ENCODE measurements at places on chromosomes 11 and 22.

DNA sequence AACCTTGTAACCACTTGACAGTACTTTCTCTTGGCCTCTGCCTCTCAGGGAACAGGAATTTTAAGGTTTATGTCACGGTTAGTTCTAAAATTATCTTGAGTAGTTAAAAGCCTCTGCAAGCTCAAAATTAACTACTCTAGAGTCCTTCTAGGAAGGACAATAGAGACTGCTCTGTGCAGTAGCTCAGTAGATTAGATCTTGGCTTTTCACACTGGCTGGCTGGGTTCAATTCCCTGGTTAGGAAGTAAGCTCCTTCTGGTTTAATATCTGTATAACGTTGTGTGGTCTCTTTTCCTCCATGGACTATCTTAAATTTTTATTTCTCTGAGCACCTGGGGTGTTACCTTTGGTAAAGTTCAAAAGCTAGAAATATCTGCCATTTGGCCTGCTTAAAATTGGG is 109.2 kb downstream of the AASDHPPT start:
- DNase-seq = no peak

DNA sequence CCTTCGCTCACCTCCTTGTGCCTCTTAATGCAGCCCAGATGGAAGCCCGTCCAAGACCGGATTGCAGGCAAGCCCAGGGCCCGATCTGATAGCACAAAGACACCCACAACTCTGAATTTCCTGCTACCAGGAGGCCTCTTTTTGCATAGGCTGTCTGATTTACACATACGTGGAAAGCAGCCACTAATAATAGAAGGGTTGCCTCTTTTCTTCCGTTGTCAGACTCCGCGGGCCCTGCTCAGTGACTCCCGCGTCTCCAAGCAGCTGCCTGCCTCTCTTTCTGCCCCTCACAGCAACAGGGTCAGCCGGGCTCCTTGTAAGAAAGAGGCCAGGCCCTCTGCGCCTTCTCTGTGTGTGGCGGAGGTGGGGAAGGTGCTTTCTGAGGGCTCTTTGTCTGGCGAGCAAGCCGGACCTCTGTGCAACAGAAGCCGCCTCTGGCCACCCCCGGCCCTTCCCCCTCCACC is 26.7 kb downstream of the FLI1 start:
- peak; percentile 81 for DNase-seq

- peak; percentile 82 for DNase-seq
Observed at GRCh38 chr22:46070215-46070802, 80.0 kb upstream of the PPARA start.

DNA sequence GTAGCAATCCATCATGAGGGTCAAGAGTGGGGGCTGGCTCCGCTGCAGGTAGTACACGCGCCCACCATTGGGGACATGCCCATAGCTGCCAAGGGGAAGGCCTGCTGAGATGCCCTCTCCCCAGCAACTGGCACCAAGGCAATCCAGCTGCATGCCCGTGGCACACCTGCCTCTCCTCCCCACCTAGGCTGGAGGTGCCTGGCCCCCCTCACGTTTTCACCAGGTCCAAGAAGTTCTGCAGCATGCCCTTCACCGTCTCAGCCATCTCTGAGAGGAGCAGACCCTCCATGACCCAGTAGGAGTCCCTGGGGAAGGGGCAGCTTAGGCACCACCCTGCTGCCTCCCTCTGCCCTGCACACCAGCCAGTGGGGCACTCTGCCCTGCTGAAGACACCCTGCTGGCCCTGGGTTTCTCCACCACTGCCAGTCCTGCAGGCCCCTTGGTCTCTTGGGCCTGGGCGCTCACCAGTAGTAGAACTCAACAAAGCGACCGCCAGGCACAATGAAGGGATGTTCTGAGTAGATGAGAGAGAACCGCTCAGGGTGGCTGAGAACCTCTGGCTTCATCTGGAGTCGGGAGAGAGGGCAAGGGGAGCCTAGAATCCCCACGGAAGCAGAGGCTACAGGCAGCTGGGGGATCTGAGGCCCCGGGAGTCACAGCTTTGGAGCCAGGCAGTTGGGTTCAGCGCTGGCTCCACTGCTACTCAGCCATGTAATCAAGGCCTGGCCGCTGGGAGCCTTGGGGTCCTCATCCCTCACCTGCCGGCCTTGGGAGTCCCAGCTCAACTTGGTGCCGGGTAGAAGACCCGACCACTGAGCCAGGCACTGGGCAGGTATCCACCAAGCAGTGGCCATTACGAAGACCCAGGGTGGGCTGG is 17.8 kb downstream of the TREH start:
- DNase-seq = no peak

- no peak for DNase-seq
Observed at GRCh38 chr11:129865701-129866100, 29.7 kb downstream of the NFRKB start.

DNA sequence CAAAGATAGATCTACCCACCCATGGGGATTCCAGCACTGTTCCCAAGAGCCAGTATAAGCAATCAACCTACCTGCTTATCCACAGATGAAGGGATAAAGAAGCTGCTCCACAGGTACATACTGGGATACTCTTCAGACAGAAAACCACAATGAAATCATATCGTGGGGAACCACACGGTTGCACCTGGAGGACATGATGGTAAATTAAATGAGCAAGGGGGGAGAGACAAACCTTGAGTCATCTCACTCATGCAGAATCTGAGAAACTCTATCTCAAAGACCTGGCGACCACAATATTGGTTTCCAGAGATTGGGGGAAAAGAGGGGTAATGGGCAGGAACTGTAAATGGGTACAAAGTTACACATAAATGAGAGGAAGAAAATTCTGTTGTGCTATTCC is 14.5 kb downstream of the RGL4 start:
- no peak for DNase-seq

DNA sequence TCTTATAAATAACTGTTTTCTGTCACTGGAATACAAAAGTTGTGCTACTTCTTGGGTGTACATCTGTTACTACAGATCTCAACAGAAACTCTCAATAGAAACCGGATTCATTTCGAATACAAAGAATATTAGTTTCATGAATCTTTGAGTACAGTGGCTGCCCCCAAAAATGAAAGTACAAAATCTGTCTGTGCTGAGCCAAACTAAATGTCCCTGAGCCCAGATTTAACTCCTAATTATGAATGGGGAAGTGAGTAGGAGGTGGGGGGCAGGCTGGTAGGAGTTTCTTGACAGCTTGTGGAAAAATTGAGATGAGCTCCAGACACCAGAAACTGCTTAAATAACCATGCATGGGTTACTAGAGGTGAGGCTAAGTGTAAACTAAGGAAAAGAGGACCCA is 41.6 kb downstream of the PITPNB start:
- DNase-seq = no peak

DNA sequence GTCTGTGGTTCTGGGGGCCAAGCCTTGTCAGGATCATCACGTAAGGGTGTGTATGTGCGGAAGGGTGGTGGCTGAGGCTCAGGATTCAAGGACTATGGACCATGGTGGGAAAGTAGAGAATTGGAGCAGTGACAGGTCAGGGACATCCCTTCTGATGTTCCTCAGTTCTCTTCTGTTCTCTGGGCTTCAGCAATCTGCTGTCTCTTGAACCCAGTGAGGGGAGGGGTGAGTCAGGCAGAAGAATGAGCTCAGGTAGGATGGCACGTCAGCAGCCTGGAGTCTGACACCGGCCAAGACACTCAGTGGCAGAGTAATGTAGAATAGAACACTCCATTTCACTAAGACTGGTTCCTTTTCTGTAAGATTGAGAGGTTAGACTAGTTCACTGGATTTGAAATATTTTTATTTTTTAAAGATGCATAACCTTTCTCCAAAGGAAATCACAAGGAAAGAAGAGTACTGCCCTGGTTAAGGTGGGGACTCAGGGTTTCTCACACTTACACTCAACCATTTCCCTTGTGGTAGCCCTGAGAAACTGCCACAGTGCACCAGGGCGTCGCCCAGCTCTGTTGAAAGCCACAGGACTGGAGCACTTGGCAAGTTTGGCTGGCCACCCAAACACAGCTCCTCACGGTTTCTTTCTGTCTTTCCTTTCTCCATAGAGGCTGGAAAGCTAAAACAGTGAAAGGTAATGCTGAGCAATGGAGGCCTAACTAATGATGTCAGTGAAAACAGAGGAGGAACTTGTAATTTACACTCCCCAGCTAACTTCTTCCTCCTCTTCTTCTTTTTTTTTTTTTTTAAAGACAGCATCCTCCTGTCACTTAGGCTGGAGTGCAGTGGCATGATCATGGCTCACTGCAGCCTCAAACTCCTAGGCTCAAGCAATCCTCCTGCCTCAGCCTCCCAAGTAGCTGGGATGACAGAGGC is 23.1 kb upstream of the MICAL2 start:
- DNase-seq = peak; percentile 85

- DNase-seq = no peak
Observed at GRCh38 chr11:30983776-30984441, 385.6 kb downstream of the DCDC1 start.

DNA sequence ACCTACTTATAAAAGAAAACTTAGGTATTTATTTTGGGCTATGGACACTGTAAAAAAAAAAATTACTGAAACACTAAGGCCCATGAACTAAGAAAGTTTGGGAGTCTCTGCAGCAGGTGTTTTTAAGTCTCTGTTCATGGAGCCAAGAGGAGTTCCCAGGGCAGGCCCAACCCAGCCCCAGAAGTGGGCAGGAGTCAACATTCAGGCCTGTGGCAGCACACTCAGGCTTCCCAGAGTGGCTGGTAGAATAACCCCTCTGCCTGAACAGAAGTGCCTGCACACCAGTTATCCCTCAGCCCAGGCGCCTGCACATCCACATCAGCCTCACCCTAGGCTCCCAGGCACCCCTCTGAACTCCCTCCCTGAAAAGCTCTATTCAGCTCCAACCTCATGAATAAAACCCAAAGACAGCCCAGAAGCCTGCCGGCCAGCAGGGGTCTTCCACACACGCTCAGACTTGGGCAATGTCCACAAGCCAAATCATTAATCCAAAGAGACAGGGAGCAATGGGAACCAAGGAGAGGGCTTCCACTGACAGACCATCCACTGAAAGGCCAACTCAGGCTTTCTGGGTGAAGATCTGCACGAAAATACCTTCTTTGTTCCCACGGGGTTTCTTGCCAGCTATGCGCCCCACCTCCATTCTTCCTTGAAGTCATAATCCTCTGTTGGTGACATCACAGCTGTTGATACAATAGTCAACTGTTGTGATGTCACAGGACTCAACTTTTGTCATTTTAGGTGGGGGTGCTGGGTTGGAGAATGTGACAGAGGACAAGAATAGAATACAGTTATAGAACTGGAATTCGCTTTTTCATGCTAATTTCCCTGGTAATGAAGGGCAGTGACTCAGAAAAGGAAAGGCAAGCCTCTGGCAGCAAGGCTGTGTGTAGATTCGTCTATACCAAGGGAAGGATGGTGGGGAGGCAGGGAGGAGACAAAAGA is 83.7 kb downstream of the RPL27A start:
- DNase-seq = no peak

DNA sequence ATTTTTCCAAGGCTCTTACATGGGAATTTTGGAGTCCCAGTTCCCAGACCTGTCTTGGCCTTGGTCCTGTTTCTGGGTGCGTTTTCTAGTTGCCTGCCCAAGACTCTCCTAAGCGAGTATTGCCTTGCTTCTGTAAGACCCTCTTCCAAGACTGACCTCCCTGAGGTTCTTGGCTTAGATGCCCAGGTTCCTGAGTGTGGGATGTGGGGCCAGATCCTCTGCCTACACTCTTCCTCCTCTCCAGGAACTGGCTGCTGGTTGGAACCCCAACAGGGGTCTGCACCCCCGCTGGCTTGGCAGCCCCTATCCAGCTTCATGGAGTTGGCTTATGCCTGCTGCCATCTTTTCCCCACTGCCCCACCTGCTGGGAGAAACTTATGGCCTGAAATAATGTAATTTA is 429.5 kb downstream of the TENM4 start:
- no peak for DNase-seq

GRCh38 chr22:17242641-17243040 is 23.4 kb upstream of the ADA2 start:
- DNase-seq = no peak

GRCh38 chr11:117713538-117713991 is 83.5 kb downstream of the DSCAML1 start:
- no peak for DNase-seq

DNA sequence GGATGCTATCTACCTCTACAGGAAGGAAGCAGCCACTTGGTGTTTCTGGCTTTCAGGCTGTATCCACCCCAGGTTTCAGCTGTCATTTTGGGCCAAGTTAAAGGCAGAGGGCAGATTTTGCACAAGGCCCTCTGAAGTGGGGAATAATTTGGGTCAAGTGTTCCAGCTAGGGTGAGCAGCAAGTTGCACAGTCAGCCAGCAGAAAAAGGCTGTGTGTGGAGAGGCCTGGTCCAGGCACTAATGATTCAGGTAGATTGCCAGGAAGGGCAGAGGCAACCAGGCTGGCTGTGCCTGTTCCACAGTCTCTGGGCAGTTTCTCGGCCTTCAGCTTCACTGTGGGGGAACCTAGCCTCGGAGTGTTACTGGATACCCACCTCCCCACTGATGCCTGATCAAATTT is 8.6 kb upstream of the ELF5 start:
- DNase-seq = no peak

DNA sequence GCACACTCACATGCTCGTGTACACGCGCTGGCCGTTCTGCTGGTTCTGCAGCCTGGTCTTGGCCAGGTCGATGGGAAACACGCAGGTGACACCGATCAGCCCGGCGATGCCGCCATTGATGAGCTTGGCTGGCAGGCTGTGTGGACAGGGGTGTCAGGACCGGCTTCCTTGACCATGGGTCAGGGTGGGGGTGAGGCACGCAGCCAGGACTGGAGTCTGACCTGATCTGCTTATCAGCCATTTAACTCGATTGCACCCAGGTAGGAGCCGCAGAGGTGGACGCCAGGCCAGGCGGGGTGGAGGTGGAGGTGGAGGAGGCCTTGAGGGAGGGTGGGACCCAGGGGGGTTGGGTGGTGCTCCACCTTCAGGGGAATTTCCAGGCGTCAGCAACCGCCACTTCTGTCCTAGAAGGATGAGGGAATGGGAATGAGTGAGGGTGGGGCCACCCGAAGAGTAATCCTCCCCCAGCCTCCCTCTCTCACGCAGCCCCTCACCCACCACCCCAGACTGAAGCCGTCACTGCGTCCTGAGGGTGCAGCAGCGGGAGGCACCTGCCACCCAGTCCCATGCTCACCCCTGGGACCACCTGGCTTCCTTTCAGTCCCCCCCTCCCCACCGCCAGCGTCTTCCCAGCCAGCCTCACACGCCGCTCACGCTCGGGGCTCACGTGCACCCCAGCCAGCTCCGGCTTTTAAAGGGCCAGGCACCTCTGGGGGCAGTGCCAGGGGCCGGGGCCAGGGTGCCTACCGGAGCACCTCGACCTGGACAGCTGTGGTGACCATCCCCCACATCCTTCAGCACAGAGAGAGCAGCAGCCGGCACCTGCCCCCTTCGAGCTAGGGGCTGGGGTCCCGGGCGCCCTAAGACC is 3.1 kb downstream of the SLC25A22 start:
- no peak for DNase-seq

DNA sequence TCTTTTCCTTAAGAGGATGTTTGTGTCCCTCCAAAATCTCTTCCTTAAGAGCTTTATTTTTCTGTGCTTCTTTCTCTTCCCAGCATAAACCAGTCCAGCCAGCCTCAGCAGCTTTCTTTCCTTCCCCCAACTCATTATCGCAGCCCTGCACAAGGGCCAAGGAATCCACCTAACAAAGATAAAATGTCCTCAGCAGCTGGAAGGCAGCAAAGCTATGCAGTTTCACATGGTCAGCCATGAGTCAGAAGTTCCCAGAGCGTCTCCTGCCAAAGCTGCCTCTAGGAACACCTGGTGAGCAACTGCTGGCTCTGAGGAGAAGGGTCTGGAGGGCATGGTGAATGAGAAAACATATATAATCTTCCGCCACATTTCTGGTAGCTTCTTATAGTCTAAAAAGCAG is 45.3 kb upstream of the HMGXB4 start:
- no peak for DNase-seq

Data from hematopoietic multipotent progenitor cell treated with erythropoietin and hydrocortisone succinate and interleukin-3 and kit ligand, for 4 days (in vitro differentiated cells).